ENCODE measurements at places on chromosomes 16 and 17.

GRCh38 chr17:80945736-80946135, 45.9 kb upstream of the CHMP6 start:
- DNase-seq = no peak

- no peak for DNase-seq
Observed at GRCh38 chr16:53297477-53297876, 136.8 kb upstream of the RBL2 start.

- no peak for DNase-seq
Observed at GRCh38 chr16:52834736-52835465, 217.8 kb downstream of the CHD9NB start.

DNA sequence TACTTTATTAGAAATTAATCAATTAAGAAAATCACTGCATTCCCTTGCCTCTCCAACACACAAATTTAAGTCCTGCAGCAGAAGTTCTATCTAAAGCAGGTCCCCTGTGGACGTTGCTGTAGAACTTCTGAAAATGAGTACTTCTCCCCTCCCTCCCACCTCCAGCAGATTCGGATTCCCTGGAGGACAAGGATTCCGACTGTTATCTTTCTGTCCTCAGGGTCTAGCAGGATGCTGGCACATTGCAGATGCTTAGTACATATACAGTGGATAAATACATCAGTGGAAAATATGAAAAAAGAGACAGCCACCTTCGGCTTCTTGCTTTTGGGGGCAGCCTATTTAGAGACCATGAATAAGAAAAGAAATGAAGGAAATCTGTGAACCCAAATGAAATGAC, 32.1 kb downstream of the NTN1 start:
- no peak for DNase-seq

DNA sequence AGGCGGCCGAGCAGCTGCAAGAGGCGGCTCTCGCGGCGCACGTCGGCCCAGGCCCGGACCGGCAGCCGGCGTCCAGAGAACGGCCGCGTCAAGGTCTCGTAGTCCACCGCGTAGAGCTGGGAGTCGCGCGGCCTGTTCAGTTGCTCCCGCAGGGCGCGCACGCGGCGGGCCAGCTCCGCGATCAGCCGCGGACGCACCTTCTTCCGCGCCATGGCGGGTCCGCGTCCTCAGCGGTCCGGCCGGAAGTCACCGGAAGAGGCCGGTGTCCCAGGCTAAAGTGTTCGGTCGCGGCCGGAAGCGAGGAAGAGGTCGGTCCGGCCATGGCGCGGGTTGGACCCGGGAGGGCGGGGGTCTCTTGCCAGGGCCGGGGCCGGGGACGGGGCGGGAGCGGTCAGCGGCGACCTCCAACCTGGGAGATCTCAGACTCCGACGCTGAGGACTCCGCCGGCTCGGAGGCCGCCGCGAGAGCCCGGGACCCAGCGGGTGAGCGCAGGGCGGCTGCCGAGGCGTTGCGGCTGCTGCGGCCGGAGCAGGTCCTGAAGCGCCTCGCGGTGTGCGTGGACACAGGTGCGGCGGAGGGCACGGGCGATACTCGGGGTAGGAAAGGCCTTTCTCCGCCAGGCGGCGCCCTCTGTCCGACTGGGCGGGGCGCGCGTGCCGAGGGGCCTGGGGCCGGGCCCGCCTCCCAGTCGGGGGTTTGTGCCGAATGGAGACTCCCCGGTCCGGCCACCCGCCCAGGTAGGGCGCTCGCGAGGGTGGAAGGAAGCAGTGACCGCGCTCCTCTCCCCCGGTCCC, at the start of gene MRPS34:
Gene MRPS34 (minus strand): TSS at position 227 of the 795 bp plus-strand sequence. CDS start 15 bp downstream, at position 212.
- DNase-seq = peak; percentile 58

DNA sequence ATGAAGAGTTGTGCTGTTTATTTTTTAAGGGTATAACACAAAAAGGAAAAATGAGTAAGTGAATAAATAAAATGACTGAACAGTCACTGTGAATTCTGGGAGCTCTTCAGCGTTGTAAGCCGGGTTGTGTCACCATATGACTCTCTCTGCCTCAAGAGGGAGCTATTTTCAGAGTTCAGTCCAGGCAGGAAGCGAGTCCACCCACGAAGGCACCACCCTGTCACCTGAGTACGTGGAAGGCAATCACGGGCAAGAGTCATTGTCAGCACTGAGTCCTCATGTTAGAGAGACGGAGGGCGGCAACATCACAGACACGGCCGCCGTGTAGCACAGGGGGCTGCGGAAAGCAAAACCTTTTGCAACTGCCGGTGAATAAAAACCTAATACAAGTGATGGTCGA, 227.6 kb downstream of the UTP18 start:
- DNase-seq = peak; percentile 9

- no peak for DNase-seq
Observed at GRCh38 chr16:55949518-55949917, 74.3 kb upstream of the CES5A start.

- peak; percentile 73 for DNase-seq
Observed at GRCh38 chr17:21239680-21240368, 13.4 kb downstream of the NATD1 start.

GRCh38 chr16:49713770-49714169, 142.1 kb downstream of the ZNF423 start:
- no peak for DNase-seq

DNA sequence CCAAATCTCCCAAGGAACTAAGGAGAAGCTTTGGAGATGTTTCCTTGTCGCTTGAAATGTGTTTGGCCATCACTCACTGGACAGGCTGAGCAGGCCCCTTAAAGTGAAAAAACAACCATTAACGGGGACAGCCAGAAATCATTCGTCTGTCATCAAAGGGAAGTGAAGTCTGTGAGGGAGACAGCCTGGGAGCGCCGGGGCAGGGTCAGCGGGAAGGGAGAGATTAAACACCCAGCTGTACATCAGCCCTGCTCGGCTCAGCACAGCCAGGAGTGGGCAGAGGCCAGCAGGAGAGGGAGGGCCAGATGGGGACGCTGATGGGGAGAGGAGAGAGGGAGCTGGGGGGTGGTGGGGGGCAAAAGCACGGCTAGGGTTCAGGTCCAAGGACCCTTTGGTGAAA, 105.1 kb downstream of the SDK2 start:
- DNase-seq = no peak
